ENCODE measurements at places on chromosomes 4 and X.

GRCh38 chr4:5707366-5707765 lies 993 bp downstream of the EVC2 start:
- DNase-seq, result no peak

DNA sequence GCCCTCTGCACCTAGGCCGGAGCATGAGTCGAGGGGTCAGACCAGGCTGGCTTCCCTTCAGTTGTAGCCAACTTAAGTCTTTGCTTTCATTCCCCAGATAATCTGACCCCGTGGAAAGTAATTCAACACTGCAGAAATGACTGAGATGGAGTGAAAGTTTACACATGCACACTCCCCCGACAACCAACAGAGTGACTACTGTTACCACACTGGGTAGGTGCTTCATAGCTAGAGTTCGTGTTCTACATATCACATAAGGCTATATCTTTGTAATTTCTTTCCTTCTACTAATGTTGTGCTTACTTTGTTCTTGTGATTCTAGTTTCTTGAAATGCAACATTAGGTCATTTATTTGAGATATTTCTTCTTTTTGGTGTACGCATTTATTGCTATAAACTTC lies 7.2 kb upstream of the CTAG2 start:
- DNase-seq, result no peak

- no peak for DNase-seq
These were observed 5.5 kb upstream of the SLC9B1 start for GRCh38 chr4:103024996-103025395.

- no peak for DNase-seq
These were observed 187.5 kb downstream of the ANK2 start for GRCh38 chr4:113236916-113237315.

DNA sequence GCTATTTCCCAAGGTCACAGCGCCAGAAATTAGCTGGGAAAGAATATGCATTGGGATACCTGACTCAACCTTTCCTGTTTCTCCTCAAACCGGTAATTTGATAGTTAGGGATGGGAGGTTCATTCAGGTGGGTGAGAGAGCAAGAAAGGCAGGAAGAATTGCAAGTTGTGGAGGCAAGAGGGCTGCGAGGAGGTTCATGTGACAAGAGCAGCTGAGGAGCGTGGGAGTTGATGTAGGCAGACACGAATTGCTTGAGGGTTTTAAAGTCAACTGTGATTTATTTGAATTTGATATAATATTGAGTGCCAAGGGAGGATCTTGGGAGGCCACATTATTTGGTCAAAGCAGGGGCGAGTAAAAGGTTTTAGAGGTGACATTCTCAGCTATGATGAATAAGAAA lies 329.0 kb downstream of the STIM2 start:
- no peak for DNase-seq

GRCh38 chr4:160864253-160864652 lies 1299.5 kb downstream of the FSTL5 start:
- DNase-seq, result no peak

GRCh38 chr4:93031431-93032098 lies 727.8 kb downstream of the GRID2 start:
- no peak for DNase-seq

DNA sequence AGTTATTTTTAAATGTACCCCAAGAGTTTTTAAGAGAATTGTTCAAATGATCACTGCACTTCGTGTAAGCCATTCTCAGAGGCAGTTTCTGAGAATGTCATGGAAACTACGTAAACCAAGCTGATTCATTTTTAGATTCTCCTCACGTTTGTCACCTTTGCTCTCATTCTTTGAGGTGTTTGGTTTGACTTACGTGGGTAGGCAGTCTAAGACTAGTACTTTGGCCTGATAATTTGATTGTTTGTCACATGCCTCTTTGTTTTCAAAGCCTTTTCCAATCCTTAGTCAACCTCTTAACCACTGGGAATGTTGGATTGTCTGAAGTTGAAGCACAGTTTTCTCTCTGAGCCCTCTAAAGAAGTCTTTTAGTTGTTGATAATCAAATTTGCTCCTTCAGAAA lies 10.5 kb downstream of the SEPTIN11 start:
- DNase-seq, result no peak

DNA sequence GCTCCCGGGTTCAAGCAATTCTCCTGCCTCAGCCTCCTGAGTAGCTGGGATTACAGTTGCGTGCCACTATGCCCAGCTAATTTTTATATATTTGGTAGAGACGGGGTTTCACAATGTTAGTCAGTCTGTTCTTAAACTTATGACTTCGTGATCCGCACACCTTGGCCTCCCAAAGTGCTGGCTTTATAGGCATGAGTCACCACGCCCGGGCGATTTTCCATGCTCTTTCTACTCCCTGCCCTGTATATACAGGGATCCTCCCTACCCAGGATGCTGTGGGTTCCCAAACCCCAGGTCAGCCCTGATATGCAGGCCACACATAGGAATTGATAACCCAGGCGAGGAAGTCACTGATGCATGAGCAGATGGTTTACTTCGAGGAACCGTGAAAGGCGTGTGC lies 31.4 kb downstream of the SSX5 start:
- DNase-seq, result no peak

- DNase-seq, result no peak
These were observed 9.1 kb downstream of the SERTM2 start for GRCh38 chrX:111520506-111520905.

GRCh38 chr4:114146947-114147618 lies 167.6 kb upstream of the ARSJ start:
- no peak for DNase-seq

- peak; percentile 38 for DNase-seq
These were observed 26.8 kb downstream of the MGST2 start for GRCh38 chr4:139692309-139693012.

DNA sequence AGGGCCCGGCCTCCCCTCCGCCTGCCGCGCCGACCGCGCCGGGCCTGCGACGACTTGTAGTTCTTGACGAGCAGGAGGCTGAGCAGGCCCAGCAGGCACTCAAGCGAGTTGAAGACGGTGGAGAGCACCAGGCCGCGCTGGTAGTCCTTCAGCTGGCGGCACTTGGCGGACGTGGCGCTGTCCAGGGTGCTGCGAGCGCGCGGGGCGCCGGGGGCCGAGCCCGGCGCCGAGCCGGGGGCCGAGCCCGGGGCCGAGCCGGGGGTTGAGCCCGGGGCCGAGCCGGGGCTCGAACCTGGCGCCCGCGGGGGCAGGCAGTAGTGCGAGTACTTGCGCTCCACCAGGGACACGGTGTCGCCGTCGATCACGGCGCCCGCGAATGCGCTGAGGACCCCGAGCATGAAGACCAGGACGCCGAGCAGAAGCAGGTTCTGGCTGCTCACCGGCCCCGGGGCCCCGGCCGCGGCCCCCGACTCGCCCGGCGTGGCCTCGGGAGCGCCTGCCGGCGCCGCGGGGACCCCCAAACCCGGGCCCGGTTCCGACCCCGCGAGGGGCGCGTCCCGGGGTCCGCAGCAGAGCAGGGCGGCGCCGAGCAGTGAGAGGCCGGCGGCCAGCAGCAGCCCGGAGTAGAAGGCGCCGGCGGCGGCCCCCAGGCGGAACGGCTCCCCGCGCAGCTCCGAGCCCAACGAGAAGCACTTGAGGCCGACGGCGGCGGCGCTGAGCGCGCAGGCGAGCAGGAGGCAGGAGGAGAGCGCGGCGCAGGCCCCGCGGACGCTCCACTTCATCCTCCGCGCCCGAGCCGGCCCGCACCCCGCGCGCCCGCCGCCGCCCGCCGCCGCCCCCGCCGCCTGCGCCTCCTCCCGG lies 584 bp downstream of the TMEM271 start:
- peak; percentile 83 for DNase-seq

GRCh38 chr4:33386764-33387163 lies 2666.6 kb downstream of the PCDH7 start:
- no peak for DNase-seq

- DNase-seq, result no peak
These were observed 140.0 kb upstream of the MSX1 start for GRCh38 chr4:4719436-4719835.

GRCh38 chr4:179196511-179196910 lies 1754.3 kb upstream of the AGA start:
- no peak for DNase-seq

DNA sequence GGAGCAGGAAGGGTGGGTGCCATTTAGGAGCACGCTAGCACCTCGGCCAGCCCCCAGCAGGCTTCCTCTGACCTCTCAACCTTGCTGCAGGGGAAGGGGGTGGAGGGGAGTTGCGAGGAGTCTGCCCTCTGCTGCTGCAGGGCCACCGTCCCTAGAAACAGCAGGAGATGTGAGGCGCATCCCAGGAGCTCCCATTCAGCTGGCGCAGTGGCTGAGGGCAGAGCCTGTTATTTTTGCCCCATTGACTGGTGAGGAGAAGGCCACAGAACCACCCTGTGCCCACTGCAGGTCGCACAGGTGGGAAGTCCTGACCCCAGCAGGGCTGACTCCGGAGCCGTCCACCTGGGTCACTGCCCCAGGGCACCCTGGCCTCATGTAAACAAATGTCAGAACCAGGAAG lies 8.0 kb downstream of the PDE6B start:
- DNase-seq, result peak; percentile 24

GRCh38 chrX:73400136-73400748 lies 46.6 kb upstream of the CDX4 start:
- no peak for DNase-seq

DNA sequence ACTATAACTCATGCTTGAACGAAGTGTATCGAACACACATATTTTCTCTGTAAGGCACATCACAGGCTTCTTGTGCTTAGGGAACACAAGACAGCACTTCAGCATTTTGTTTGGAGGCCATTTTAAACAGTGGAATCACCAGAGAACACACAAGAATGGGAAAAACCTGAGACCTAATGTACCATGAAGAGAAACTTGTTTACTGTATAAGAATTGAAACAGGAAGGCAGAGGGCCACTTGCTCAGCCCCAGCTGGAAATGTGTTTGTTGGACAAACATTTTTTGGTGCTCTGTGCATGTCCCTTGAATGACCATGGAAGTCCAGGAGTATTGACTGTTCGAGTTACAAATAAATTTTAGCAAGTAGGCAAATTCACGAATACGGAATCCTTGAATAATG lies 47.5 kb downstream of the RAPGEF2 start:
- no peak for DNase-seq

DNA sequence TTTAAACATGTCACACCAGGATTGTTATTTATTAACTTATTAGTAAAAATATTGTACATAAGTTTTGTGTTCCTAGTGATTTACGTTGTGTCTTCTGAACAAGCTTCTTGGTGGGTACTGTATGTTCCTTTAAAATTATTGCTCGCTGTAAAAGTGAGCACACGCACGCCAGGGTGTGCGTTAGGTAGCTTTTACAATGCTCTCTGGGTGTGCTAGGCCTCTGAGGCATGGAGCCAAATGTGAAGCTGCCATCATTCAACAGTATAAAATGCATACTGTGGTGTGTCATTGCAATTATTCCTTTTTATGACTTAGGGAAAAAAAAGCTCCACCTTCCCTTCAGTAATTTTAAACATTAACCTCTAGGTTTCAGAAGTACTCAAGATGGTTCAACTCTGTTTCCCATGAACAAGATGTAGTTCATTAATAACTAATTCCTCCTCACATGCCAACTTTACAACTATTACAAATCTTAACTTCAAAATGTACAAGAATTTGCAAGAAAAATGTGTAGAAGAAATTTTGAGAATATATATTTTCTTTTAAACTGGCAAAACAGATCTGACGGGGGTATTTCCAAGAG lies 42.4 kb downstream of the ATOH1 start:
- no peak for DNase-seq

DNA sequence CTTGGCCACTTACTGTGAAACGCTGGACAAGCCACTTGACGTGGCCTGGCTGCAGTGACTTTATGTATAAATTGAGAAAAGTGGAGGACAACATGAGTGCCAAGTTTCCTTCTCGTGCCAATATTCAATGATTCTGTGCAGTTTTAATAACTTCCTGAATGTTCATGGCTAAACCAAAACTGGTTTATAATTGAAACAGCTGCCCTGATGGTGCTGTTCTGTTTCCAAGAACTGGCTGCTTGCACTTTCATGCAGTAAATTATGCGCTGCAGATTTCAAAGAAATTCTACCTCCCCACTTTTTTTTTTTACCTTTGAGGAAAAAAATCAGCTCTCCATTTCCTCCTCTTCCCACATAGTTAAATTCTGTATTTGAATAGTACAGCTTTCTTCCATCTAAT lies 205.2 kb upstream of the CASK start:
- DNase-seq, result no peak

DNA sequence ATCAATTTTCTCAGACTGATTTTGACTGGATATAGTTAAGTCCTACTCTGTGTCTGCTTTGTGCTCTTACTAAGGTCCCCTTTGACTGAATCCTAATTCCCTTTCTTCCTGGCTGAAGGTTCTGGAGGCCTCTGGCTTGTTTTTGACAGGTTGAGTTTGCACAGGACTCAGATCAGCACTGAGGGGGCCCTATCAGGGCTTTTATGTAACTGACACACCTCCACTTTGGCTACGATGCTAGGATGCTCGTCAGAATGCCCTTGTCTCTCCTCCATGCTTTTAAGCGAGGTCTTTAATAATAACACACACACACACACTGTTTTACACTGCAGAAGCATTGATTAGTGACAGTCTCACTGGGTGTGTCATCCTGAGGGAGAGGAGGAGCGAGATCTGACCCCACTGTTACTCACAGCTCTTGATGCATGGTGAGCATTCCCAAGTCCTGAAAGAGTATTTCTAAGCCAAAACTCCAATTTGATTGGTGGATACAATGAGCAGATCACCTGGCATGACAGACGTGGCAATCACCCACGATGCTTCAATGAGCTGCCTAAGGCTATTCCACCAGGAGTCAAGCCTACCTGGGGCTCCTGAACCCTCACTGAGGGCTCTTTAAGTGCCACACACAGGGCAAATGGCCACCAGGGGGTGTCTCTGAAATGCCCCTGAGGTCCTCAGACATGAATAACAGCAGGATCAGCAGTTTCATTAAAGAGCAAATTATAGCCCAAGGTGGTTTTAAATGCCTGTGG lies 130.4 kb upstream of the CPEB2 start:
- peak; percentile 65 for DNase-seq

GRCh38 chr4:139863531-139863930 lies 197.9 kb downstream of the MGST2 start:
- no peak for DNase-seq

- no peak for DNase-seq
These were observed 32.7 kb downstream of the TBC1D14 start for GRCh38 chr4:6942238-6942800.

- DNase-seq, result no peak
These were observed 20.5 kb downstream of the CNGA1 start for GRCh38 chr4:47996021-47996420.

GRCh38 chrX:107504006-107504405 lies 54.6 kb downstream of the FRMPD3 start:
- DNase-seq, result no peak

Measured in H9 (cell line).